Hematopoietic multipotent progenitor cell (in vitro differentiated cells): ENCODE measurements at places on chromosomes 4 and X. TPM values are rescaled to one million over a fixed set of nuclear protein-coding genes. Genes with fewer than 3 reads are reported as not detected.

Gene NLRP2B
- total RNA-seq = not detected

Gene TMEM156
- total RNA-seq = 1.1 TPM

Gene FDCSP
- not detected for total RNA-seq

Gene SPATA4
- not detected for total RNA-seq

Gene CPLX1
- not detected for total RNA-seq

Gene MAOB
- under 0.01 TPM for total RNA-seq

Gene EFHC2
- 7.3 TPM for total RNA-seq

Gene OR13H1
- total RNA-seq = under 0.01 TPM

Gene CT45A5
- not detected for total RNA-seq

Gene MAGIX
- total RNA-seq = 3.5 TPM

Gene XAGE2
- not detected for total RNA-seq

Gene ADH6
- total RNA-seq = not detected

Gene HTN3
- not detected for total RNA-seq

Gene USP27X
- total RNA-seq = 7.3 TPM

Gene LARP7
- 3.8 TPM for total RNA-seq

Gene NEXMIF
- total RNA-seq = under 0.01 TPM

Gene AWAT2
- not detected for total RNA-seq

Gene NAP1L2
- total RNA-seq = 2.4 TPM

Gene KIF4A
- total RNA-seq = 0.81 TPM

Gene NSG1
- total RNA-seq = not detected

Gene SSX4B
- total RNA-seq = not detected

Gene TRIM61
- total RNA-seq = 1.1 TPM

Gene FAM9B
- total RNA-seq = not detected

Gene SSX4
- total RNA-seq = not detected

Gene TLR1
- 13.2 TPM for total RNA-seq

Gene ASMT
- not detected for total RNA-seq

Gene CT83
- not detected for total RNA-seq

Gene NEIL3
- 1.3 TPM for total RNA-seq

Gene ENPEP
- 0.27 TPM for total RNA-seq

Gene SPIN3
- total RNA-seq = 4.0 TPM

Gene NHS
- under 0.01 TPM for total RNA-seq

Gene GPR78
- total RNA-seq = not detected

Gene HPF1
- total RNA-seq = 6.5 TPM

Gene ENPP6
- under 0.01 TPM for total RNA-seq

Gene ARHGAP36
- total RNA-seq = under 0.01 TPM

Gene CLDN22
- not detected for total RNA-seq

Gene FAM47E
- 1.3 TPM for total RNA-seq

Gene TMEM31
- total RNA-seq = not detected

Gene ARHGAP6
- 1.3 TPM for total RNA-seq

Gene RASGEF1B
- total RNA-seq = 15.1 TPM

Gene CTAG1A
- not detected for total RNA-seq

Gene CFP
- 23.7 TPM for total RNA-seq

Gene CCDC110
- total RNA-seq = not detected

Gene CWH43
- total RNA-seq = not detected

Gene IRAK1
- 40.9 TPM for total RNA-seq

Gene STATH
- not detected for total RNA-seq

Gene TCEAL2
- total RNA-seq = 0.27 TPM

Gene SEPTIN6
- total RNA-seq = 316 TPM

Gene HTRA3
- 12.9 TPM for total RNA-seq

Gene SLITRK4
- 1.1 TPM for total RNA-seq

Gene CLGN
- 1.3 TPM for total RNA-seq

Gene BEX5
- 1.3 TPM for total RNA-seq

Gene ASB11
- under 0.01 TPM for total RNA-seq

Gene PNCK
- total RNA-seq = not detected

Gene TAF7L
- total RNA-seq = under 0.01 TPM

Gene MAGEA3
- not detected for total RNA-seq

Gene NUDT10
- 9.4 TPM for total RNA-seq

Gene TBX22
- total RNA-seq = not detected

Gene USP26
- not detected for total RNA-seq
